CD4-positive, alpha-beta memory T cell (primary cell): ENCODE measurements at places on chromosomes 1 and 21.
A peak's percentile ranks its signal among the peaks of the same experiment; 100 is the strongest.

GRCh38 chr1:73096841-73097240 is 814.5 kb upstream of the NEGR1 start:
- no peak for DNase-seq

GRCh38 chr1:87723193-87723592 is 394.5 kb downstream of the LMO4 start:
- no peak for DNase-seq

GRCh38 chr1:246567646-246568235 is 1.5 kb downstream of the CNST start:
- no peak for DNase-seq

DNA sequence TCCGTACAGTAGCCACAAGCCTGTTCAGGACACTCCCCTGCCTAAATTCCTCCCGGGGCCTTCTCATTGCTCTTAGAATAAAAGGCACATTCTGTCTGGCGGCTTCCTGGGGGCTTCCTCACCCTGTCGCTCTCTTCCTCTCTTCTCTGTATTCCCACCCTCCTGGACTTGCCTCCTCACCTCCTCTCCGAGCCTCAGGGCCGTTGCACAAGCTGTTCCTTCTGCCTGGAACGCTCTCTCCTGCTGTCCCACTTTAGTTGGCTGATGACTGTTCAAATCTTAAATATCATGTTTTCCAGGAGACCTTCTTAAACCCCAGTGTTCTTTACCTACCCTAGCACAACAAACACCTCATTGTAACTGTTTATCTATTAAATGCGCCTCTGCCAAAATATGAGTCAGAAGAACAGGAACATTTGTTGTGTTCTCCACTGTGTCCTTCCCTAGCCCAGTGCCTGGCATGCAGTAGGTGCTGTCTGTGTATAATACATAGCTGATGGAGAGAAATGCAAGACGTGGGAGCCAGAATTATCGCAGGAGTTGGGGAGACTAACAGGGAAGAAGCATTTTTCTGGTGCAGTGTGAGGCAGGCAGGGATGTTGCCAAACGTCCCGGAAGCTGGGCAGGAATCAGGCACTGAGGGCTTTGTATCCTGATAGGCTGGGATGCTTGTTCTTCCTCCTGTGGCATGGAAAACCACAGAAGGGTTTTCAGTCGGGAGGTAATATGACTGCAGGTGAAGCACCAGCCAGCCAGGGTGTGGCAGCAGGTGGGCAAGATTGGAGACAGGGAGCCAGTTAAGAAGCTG is 24.1 kb upstream of the THRAP3 start:
- no peak for DNase-seq

GRCh38 chr1:24903955-24904730 is 25.9 kb downstream of the RUNX3 start:
- DNase-seq, result peak; percentile 28

GRCh38 chr1:92515796-92516201 is 29.1 kb upstream of the GFI1 start:
- DNase-seq, result no peak

- DNase-seq, result no peak
Measured at GRCh38 chr21:41626021-41626420, 118.1 kb upstream of the TMPRSS2 start.

- no peak for DNase-seq
Measured at GRCh38 chr1:172287208-172287607, 133.3 kb upstream of the C1orf105 start.

- no peak for DNase-seq
Measured at GRCh38 chr1:59107916-59108315, 189.0 kb upstream of the FGGY start.

DNA sequence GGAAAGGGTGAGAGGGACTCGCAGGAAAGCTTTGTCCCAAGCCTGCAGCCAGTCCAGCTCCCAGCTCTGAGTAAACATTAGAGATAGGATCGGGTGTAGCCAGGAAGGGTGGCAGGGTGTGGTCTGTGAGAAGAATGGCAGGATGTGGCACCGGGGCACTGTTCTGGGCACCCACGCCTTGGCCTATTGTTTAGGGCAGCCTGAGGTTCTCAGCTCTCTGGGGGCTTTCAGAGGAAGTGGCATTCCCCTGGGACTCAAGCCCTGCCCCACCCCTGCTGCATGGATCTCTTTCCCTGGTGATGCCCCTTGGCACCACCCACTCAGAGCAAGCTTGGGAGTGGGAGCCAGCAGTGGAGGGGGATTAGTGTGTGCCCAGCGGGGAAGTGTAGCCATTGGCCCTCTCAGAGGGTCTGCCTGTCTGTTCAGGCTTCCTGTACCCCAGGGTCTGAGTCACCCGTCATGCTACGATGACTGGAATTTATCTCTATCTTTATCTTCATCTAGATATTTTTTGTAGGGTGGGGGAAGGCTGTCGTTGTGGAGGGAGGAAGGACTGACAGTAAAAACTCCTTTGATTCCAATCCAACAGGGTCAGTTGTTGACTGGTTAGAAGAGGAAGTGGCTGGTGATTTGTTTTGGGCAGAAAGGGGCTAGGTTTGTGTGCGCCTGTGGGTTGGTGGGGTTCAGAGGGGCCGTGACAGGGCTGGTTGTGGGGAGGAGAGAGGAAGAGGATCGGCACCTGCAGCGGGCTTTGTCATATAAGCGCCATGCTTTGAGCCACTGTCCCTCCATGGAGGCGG is 31.6 kb downstream of the SOX13 start:
- DNase-seq, result no peak

DNA sequence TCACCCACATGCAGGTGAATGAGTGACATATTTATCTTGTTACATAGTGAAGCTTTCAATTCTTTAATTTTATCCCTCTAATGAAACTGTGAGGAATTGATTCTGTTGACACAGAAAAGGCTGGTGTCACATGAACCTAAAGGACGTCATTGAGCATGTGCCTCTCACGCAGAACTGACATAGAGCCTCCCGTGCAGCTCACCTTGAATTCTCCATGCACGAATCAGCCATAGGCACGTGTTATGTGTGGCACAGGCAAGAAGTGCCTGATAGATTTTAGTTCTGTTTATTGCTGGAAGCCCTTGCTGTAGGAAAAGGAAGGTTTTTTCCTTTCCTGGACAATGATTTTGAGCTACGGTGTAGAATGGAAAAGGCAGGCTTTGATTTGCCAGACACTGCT is 11.3 kb downstream of the ADARB1 start:
- no peak for DNase-seq

DNA sequence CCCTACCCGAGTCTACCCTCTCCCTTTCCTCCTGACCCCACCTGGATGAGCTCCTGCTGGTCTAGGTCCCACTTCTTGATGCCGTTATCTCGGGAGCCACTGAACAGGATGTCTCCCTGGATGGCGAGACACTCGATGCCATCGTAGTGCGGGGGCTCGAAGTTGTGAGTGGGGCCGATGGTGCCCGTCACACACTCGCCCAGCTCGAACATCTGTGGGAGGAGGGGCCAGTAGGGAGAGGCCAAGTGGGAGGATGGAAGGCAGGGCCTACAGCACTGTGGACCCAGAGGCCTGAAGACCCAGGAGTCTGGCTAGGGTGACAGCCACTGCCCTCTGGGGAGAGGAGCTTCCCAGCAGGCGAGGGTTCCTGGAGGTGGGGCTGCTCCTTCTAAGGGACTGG is 48.1 kb downstream of the KIF21B start:
- DNase-seq, result no peak

GRCh38 chr1:161082996-161083747 is 6.2 kb downstream of the NECTIN4 start:
- no peak for DNase-seq

- no peak for DNase-seq
Measured at GRCh38 chr1:29516063-29516820, 279.9 kb downstream of the PTPRU start.

DNA sequence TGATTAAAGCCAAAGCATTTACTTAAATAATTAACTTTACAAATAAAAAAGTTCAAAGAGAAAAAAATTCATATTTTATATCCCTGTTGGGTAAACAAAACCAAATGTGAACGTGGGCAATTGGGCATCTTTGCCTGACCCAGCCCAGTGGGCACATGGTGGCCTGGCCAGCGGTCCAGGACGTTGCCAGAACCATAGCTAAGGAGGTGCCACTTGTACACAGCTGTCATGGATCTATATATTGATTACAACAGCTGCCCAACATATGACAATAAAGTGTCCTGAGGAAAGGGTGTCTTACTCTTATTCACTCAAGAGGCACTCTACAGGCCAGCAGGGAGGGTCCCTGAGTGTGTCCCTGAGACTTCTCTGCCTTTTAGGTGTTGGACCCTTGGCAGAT is 78.5 kb downstream of the BCAR3 start:
- DNase-seq, result no peak

DNA sequence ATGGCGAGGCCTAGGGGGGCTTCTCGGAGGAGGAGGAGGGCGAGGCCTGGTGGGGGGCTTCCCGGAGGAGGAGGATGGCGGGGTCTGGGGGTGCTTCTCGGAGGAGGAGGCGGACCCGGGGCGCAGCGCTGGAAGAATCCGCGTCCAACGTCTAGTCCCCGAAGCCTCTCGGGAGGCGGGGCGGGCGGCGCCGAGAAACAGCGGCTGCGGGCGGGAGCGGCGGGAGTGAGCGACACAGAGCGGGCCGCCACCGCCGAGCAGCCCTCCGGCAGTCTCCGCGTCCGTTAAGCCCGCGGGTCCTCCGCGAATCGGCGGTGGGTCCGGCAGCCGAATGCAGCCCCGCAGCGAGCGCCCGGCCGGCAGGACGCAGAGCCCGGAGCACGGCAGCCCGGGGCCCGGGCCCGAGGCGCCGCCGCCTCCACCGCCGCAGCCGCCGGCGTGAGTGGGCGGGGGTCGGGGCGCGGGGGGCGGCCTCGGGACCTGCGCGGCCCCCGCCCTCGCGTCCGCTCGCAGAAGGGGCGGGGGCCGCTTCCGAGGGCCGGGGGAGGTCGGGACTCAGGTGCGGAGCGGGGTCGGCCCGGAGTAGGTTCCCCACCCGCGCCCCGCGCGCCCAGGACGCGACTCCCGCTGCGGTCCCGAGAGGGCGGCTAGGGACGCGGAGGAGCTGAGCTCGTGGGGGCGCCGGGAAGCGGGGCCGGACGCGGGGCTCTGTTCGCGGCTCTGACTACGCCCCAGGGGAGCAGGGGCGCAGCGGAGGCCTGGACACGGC is at the start of gene KLHL17:
TSS of gene KLHL17 (plus strand) at position 222 of the 769 bp plus-strand sequence. CDS start at position 332, 110 bp downstream.
- DNase-seq, result peak; percentile 73

DNA sequence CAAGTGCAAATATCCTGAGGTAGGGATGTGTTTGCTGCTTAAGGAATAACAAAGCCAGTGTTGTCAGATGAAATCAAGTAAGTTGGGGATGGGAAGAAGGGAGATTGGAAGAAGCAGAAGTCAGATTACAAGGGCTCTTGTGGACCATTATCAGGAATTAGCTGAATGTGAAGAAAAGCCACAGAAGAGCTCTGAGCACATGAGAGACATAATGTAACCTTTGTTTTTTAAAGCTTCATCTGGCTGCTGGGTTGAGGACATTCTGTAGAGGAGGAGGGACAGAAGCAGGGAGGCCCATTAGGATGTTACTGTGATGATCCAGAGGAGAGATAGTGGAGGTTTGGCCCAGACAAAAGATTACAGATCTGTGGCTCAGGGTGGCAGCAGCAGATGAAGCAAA is 111.7 kb downstream of the DUSP10 start:
- no peak for DNase-seq

- no peak for DNase-seq
Measured at GRCh38 chr1:174974711-174975119, 25.0 kb upstream of the CACYBP start.

- no peak for DNase-seq
Measured at GRCh38 chr1:165537356-165538109, 6.3 kb upstream of the LRRC52 start.

GRCh38 chr1:38489844-38490270 is 369.7 kb downstream of the RRAGC start:
- DNase-seq, result peak; percentile 22

DNA sequence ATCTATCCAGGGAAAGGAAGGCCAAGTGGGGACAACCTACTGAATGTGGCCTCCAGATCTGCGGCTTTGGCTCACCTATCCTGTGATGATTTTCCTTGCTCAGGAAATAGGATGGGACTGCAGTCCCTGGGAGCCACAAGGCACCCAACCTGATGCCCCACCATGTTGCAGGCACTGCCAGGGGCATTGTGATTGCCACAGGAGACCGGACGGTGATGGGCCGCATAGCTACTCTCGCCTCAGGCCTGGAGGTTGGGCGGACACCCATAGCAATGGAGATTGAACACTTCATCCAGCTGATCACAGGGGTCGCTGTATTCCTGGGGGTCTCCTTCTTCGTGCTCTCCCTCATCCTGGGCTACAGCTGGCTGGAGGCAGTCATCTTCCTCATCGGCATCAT is 11.8 kb downstream of the ATP1A2 start:
- DNase-seq, result no peak

- no peak for DNase-seq
Measured at GRCh38 chr1:216580538-216581057, 142.6 kb downstream of the ESRRG start.

DNA sequence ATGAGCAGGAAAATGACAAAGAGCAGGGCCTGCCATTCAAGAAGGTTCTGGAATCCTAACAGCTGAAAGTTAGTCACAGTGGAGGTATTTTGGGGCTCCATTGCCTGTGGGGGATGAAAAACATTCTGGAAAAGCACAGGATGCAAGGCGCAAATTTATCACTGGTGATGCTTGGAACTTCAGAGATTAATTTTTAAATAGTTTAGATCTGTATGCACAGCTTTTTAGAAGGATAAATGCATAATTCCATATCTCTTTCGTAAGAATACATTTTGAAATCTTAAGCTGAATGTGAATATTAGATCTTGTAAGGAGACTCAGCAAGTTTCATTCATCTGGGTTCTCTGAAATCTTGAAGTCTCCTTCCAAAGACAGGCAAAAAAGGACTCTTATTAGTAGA is at the start of gene OR11L1:
TSS of gene OR11L1 (minus strand) at position 101 of the 400 bp plus-strand sequence. CDS start at position 101, 0 bp downstream.
- no peak for DNase-seq

DNA sequence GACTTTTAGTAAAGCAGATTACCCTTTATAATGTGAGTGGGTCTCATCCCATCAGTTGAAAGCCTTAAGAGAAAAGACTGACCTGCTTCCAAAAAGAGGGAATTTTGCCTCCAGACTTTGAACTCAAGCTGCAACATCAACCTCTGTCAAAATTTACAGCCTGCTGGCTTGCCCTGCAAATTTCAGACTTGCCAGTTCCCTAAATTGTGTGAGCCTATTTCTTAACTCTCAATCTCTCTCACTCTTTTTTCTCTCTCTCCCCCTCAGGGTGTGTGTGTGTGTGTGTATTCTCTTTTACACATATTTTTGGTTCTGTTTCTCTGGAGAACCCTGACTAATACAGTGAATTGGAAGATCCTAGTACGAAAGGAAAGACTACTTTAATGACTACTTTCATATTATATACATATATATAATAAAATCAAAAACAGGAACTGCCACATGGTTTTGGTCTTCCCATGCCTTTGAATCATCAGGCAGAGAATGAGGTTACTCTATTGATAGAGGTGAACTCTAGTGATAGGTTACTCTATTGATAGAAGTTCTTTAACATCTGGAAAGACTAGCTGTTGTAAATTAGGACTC is 6.4 kb downstream of the OR2C3 start:
- no peak for DNase-seq

- DNase-seq, result no peak
Measured at GRCh38 chr1:64392109-64392508, 77.8 kb upstream of the CACHD1 start.

- DNase-seq, result peak; percentile 45
Measured at GRCh38 chr1:173205146-173206051, 1.7 kb downstream of the TNFSF4 start.

- no peak for DNase-seq
Measured at GRCh38 chr1:223519116-223519515, 125.9 kb downstream of the CCDC185 start.

- DNase-seq, result no peak
Measured at GRCh38 chr21:39842741-39843459, 24.3 kb upstream of the PCP4 start.
